ENCODE measurements at places on chromosomes 12 and 14.
A peak's percentile ranks its signal among the peaks of the same experiment; 100 is the strongest.

- ATAC-seq, result no peak
Observed at GRCh38 chr14:22296722-22297121, 292.3 kb downstream of the DAD1 start.

DNA sequence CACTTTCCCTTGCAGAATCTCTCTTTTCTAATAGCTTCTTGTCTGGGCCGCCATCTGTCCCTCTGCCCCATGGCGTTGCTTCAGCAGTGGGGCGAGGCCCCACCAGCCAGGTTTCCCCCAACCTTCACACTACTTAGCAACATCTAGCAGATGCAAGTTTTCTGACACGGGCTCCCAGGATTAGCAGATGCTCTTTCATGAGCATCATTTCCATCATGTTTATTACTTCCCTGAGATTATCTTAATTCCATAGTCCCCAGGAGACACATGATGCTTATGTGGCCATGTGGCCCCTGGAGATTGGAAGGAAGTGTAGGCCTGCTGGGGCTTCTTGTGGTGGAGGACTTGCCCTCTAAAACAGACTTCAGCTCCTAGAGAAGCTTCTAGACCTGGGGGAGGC lies 102.0 kb upstream of the MYL2 start:
- ATAC-seq, result no peak

DNA sequence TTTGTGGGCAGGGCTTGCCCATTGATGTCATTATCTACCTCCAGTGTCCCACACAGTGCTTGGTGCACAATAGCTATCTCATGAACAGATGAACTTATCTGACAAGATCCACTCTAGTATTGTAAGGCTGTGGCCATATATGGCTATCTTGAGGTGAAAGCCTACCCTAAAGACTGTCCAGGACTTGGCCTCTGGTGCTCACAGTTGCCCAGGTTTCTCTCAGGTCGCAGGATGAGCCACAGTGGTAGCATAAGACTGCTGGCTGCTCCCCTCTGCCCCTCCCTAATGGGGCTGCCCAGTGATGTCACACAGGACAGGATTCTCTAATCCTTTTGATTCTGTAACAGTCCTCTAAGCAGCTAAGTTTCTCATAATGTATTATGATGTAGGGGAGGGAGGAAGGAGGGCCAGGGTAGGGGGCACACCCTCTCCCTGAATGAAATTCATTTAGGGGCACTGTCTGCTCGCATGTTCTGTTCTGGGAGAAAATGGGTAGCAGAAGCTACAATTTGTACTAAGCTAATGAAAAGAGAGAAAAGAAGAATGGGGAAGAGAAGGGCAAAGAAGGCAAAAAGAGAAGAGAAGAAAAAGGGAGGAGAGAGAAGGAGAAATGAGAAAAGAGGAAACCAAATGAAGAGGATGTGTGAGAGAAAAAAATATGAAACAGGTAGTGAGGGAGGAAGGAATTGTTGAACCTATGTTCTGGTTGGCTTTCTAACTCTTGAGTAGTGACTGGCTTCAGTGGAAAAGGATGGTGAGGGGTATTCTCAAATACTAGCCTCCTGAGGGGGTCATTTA lies 3.4 kb upstream of the PPM1A start:
- ATAC-seq, result no peak

DNA sequence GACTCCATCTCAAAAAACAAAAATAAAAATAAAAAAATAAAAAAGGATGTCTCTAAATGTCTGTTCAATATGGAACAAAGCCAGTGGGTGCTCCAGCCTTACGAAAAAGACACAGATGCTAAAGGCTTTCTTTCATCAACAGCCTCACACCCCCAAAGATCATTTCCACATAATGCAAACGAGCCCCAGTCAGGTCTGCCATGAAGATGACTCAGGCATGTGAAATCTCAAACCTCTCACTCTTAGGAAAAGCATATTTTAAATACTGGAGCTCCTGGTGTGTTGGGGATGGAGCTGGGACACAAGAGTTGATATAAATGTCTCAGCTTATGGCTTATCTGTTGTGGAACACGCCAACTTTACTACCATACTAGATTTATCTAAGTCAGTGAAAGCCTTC lies 49.9 kb upstream of the PLXNC1 start:
- no peak for ATAC-seq

GRCh38 chr12:64065881-64066451 lies 156.1 kb downstream of the KICS2 start:
- ATAC-seq, result no peak

GRCh38 chr12:95848575-95849388 lies 10.0 kb upstream of the SNRPF start:
- ATAC-seq, result no peak

GRCh38 chr12:6852651-6853354 lies 853 bp downstream of the USP5 start:
- ATAC-seq, result peak; percentile 19

DNA sequence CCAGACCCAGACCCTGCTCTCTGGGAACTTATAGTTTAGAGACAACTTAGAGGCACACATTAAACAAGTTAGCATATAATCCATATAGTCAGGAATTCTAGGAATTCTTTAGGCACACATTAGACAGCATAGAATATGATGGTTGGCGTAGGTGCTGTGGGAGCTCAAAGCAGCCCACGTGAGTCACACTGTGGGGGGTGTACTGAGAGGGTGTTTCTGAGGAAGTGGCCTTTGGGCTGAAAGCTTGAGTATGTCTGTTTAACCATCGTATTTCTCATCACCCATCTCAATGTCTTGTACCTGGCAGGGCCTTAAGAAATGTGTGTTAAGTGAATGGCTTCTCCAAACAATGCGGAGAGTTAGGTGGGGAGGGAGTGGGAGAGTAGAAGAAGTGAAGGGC lies 67.2 kb downstream of the TMEM30B start:
- ATAC-seq, result no peak

DNA sequence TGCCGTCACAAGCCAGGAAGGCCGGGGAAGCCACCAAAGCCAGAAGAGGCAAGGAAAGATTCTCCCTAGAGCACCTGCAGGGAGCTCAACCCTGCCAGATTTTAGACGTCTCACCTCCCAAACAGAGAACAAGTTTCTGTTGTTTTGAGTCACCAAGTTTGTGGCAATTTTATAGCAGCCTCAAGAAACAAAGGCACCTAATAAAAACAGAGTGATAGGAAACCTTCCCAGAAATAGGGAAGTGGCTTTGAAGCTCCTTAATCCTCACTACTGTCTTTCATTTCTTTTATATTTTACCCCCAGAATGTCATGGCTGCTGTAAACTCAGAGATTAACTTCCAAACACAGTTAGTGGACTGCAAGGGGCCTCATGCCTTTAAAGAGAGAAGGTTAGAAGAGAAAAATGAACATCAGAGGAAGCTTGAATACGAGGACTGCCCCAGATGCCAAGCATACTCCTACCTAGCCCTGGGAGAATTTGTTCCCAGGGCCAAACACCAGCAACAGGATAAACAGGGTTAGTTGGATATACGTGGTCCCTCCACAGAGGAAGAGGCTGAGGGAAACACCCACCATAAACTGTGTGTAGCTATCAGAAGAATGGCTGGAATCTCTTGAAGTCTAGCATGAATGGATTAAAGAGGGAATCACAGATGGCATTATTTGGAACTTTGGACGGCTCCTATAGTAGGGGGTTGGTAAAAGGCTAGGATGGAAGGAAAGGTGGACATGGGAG lies 148.3 kb downstream of the KCNA5 start:
- no peak for ATAC-seq

DNA sequence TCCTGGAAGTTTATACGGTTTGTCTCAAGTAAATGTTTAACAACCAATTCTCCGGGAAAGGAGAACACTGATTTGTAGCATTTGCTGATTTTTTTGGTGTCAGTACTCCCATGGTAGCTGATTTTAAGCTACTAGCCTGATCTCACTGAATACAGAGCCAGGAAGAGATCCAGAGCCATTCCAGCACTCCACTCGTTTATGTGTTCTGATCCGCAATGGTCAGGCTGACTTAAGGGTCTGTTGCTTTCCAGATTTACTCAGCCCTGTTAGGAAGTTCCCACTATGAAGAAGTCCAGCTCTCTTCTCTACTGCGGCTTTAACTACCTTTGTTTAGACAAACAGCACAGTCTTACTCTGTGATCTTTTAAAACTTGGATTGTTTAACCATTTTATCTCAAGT lies 38.0 kb upstream of the NID2 start:
- no peak for ATAC-seq

- ATAC-seq, result no peak
Observed at GRCh38 chr12:21529456-21529855, 3.4 kb downstream of the SPX start.

DNA sequence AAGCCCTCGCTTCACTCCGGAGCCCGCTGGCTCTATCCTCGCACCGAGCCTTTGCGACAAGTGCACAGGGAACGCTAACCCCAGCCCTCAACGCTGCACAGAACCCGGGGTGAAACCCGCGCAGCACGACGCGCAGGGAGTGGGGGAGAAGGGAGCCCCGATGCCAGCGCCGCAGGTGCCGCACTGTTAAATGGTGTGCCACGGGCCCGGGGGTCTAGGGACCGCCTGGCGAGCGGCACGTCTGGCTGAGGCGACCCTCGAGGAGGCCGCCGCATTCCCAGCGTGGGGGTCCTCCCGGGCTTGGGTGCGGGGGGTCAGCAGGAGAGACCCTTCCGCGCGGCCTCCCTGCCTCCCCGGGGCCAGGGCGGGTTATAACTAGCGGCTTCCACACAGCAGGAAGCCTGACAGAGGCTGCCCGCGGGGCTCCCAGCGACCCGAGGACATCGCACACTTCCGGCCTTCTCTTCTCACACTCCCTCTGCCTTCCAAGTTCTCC lies 23.8 kb upstream of the LRTM2 start:
- ATAC-seq, result peak; percentile 26

DNA sequence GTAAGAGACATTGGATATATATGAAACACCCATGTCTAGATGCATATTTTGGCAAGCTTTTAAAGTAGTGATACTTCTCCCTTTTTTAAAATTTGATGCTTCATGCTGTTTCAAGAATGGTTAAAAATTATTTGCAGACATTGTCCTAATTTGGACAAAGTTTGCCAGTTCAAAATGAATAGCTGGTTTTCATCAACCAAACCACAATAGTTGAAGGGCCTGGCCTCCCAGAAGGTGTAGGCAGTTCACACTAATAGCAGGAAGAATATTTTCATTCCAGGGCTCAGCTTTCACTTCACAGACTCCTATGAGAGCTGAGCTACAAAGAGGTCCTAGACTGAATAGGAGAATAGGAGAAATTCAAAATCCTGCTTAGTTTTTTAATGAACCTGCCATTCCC lies 78.7 kb downstream of the STXBP6 start:
- no peak for ATAC-seq

GRCh38 chr12:34291001-34291400 lies 268.7 kb downstream of the ALG10 start:
- no peak for ATAC-seq

DNA sequence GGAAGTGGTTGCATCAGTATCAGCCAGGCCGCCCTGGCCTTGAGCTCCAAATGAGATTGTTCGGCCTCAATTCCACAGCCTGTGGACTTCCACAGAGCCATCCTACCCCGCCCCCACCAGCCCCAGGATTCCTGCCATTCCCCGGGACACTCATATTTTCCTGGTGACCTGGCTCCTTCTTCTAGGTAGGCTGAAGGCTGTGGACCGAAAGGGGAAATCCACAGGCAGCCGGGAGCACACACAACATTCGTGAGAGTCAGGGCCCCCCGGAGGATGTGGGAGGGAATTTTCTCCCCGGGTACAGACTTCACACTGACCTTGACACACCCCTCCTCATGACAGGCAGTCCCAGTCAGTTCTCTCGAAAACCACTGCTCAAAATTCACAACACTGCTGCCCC lies 39.9 kb downstream of the RIN3 start:
- no peak for ATAC-seq

GRCh38 chr12:117158911-117159553 lies 31.2 kb downstream of the FBXO21 start:
- no peak for ATAC-seq

DNA sequence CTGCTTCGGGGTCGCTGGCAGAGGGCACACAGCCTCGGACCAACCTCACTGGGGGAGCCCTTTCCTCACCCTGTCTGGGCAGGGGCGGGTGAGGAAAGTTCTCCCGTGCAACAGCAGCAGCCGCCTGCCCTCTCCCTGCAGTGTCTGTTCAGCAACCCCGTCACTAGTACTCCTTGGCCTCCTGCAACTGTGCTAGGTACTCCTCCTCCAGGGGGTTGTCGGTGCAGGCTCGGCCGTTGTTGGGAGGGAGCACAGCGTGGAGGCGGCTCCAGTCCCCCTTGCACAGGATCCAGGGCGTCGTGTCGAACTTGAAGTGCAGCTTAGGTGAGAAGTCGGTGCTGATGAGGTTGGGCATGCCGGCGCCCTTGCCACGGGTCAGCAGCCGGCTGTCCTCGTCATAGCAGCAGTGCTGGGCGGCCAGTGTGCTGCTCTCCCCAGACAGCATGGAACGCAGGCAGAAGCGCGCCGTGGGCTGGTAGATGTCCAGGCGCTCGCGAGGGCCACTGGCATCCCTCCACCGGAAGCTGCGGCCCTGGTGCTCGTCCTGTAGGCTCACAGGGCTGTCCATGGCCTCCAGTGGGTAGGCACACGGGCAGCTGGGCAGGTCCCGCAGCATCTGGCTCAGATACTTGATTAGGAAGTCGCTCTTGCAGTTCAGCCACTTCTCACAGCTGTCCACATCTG lies 17.7 kb downstream of the AHSA1 start:
- no peak for ATAC-seq

DNA sequence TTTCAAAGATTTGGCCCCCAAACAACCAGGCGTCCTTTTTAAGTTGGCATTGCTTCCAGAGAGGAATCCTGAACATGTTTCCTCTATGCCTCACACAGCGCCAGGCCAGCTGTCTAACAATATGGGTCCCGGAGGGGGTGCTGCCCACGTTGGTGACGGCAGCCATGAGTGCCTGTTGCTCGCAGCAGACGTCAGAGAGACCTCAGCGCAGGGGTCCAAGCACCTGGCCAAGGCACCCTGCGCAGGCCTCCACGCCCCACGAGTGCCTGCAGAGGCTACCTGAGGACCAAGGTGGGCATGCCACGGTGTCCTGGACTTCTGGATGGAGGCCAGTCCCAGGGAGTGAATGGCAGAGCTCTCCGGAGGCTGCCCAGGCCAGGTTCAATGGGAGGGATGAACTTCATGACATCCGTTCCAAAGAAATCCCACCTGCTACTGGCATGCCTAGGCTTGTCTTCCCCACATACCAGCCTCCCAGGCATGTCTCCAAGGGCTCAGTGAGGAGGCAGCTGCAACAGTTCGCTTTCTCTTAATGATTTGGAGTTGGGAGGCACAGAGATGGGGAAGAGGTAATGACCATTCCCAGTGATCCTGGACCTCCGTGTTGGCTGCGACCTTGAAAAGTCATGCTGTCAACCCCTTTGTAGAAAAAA lies 11.6 kb upstream of the FOXN3 start:
- no peak for ATAC-seq

Data from activated CD4-positive, CD25-positive, alpha-beta regulatory T cell treated with anti-CD3 and anti-CD28 coated beads, Interleukin-2, amount 50 U/mL, for 24 hours (primary cell).